ENCODE measurements at places on chromosomes 5 and 9.
A peak's percentile ranks its signal among the peaks of the same experiment; 100 is the strongest.

DNA sequence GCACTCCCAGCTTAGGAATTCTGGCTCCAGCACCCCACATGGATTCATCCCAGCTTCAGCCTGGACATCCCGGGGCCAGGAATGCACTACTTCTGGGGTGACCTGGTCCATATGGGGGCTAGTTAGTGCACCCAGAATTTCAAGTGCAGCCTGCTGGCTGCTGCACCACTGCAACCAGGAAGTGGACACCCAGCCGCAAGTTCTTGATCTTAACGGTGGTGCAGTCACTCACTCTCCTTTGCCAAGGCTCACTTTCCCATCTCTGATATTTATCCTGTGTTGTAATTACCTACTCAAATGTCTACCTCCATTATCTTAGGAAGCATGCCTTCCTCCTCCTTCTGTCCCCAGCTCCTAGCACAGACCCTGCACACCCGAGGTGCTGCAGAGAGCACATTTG is 26.2 kb upstream of the RAB14 start:
- no peak for DNase-seq

- no peak for DNase-seq
These were observed 2.0 kb upstream of the DOLPP1 start for GRCh38 chr9:129078691-129079503.

DNA sequence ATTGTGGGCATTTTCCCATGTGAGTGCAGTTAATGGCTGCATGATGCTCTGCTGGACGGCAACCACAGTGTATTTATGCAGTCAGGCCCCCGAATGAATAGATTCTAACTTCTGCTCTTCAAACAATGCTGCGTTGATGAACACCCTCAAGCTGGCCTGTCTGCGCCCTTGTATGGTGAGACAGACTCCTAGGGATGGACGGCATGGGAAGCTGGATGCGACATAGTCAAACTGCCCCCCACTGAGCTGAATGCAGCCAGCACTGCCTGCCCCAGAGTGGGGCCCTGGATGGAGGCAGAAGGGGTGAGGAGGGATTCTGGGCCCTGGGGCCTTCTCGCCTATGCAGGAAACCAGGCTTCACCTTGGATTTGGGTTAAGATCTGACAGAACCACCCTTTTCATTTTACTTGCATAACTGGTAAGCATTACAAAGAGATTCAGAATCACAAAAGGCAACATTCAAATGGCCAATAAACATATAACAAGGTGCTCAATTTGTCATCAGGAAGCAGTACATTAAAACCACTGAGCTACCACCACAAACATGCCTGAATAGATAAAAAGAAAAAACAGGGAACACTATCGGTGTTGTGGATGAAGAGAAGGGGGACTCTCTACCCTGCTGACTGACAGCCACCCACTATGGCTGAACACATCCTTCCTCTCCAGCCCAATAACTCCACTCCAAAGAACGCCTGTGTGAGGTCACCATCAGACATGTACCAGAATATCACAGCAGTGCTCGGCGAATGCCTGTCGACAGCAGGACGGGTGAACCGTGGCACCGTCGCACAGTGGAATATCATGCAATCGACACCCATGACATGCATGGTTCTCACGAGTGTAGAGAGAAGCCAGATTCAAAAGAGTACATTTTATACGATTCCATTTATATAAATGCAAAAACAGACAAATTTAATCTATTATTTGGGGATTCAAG is 79.1 kb downstream of the RAPGEF1 start:
- no peak for DNase-seq

- no peak for DNase-seq
These were observed 33.3 kb downstream of the FBXL7 start for GRCh38 chr5:15533129-15533893.

DNA sequence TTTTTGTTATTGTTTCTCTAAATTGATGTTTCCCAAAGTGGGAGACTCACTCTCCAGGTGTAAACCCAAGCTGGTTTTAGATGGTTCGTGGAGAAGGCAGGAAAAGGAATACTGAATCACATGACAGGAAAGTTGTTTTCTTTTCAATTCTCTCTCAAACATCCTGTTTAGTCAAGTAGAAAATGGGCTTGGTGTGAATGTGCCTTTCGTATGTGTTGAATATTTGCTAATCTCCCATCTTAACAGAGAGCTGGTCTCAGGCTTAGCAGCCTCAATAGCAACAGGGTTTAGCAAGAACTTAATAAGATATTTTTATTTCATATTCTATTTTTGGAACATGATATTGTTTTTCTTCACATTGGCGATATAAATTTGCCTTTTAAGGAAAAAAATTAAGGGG is 119.7 kb downstream of the INSYN2B start:
- no peak for DNase-seq

DNA sequence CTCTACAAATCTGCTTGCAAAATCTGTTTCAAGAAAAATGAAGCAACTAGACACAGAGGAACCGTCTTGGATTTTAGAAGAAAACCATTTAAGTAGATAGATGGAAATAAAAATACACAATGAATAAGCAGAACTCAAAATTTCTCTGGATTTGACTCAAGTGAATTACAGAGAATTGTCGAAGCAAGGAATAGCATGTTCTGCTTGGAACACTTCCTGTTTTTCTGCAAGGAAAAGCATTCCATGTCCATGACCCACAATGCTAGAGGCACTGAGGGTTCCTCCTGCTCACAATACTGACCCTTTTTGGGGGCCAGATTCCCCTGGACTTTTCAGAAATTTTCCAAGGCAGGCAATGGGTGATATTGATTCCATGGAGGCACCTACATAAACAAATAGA is 29.8 kb downstream of the PRUNE2 start:
- no peak for DNase-seq

- DNase-seq = no peak
These were observed 349.1 kb downstream of the TMEM232 start for GRCh38 chr5:110377361-110377760.

GRCh38 chr5:56106837-56107236 is 112.1 kb upstream of the IL6ST start:
- no peak for DNase-seq

- DNase-seq = no peak
These were observed 304.4 kb upstream of the SMC2 start for GRCh38 chr9:103789686-103790085.

DNA sequence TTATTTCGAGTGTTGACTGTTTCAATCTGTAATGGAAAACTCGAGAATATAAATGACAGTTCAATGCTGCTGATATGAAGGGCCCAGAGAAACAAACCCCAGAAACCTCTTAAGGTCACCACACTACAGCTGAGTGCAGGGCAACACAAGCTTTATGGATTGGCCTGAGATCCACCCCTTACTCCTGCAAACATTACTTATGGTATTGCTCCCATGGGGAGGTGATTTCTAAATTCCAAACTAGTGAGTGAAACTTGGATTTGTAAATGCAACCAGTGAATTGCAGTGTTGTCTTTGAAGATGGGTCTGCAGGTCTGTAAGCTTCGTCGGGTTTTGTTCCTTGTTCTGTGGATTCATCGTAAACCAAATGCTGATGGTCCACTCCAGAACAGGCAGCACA is 85.4 kb downstream of the NTRK2 start:
- DNase-seq = no peak

GRCh38 chr9:28600226-28600625 is 1026.9 kb upstream of the C9orf72 start:
- DNase-seq = no peak

GRCh38 chr9:94719878-94720277 is 6.6 kb upstream of the AOPEP start:
- no peak for DNase-seq

DNA sequence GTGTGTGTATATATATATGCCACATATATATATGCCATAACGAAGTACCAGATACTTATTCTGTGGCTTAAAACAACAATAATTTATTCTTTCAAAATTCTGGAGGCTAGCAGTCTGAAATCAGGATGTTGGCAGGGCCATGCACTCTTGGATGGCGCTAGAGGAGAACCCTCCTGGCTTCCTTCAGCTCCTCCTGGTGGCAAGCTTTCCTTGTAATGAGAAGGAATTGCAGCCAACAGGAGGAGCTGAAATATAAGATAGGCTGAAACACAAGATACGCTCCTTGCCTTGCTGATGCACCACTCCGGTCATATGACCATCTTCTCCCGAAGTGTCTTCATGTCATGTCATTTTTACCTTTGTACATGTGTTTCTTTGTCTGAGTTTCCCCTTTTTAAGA is 368.1 kb upstream of the CTNND2 start:
- no peak for DNase-seq

DNA sequence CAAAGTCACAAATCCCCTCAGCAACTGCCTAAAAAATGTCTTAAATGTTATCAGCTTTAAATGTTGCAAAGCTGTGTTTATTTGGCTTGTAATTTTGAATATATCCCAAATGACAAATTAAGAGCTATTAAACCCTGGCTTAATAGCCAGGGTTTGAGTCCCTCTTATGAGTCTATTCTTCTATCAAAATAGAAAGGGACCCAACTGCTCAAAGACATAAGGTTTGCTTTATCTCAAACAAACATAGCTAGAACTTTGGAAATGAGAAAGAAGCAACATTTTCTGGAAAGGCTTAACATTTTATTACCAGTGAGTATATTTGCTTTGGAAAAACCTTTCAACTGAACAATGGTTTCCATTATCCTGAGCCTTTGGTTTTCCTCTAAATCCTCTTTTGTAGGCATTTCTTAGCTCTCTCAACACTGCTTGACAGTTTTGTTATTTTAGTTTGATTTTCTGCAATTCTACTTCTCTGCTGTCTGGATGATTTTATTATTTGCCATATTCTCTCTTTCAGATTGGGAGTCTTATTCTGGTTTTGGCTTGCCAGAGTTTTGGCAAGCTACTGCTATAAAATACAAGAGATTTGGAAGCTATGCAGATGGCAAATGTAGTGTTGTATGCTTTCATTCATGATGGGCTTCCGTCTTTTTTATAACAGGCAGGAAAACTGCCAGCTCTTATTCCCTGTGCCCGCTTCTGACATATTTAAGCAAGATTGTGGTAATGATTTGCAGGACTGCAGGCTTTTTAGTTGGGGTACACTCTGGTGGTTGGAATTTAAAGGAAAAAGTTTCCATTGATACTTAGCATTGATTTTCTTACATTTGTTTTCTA is 734.9 kb downstream of the DTWD2 start:
- no peak for DNase-seq

- DNase-seq = no peak
These were observed 1378.7 kb upstream of the C9orf72 start for GRCh38 chr9:28951945-28952344.

GRCh38 chr9:123438821-123439220 is 82.8 kb downstream of the CRB2 start:
- no peak for DNase-seq

GRCh38 chr5:17118631-17119030 is 98.8 kb upstream of the BASP1 start:
- peak; percentile 71 for DNase-seq

GRCh38 chr9:81980568-81980967 is 8.0 kb upstream of the SPATA31D1 start:
- DNase-seq = no peak

DNA sequence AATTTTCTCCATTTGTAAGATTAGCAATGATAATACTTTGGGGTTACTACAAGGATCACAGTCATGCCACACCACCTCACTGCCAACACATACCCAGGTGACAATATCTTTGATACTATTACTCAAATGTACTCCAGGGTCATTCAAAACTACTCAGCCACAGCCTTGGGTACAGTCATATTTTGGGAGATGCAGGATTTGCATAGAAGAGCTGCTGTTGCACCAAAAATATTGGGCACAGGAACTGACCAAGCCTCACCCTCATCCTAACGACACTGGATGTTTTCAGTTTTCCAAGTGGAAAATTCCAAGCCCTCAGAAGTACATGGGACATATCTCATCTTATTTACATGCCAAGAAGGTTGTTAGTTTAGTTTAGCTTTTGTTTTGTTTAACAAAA is 120.9 kb upstream of the C6 start:
- no peak for DNase-seq

DNA sequence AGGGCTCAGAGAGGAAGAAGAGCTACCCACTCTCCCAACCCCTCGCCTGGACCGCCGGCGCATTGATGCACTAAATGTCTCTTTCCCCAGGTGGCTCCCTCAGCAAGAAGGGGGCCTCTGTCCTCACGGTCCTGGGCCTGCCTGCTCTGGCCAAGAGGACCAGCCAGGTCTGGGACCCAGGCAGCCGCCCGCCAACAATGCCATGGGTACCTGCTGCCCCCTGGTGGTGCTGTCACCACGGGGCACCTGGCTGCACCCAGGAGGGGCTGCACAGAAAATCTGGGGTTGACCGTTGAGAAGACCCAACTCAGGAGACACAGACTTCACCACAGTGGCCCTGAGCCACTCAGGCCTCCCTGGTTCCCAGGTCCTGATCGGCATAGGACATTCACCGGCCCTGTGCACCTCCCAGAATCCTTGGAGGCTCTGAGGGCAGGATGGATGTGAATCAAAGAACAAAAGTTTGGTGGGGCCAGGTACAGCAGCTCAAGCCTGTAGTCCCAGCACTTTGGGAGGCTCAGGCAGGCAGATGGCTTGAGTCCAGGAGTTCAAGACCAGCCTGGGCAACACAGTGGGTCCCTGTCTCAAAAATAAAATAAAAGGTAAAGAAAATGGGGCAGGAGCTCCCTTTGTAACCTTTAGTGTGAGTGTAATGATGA is 2.4 kb upstream of the VAV2 start:
- peak; percentile 81 for DNase-seq

GRCh38 chr9:92969516-92970466 is 22.5 kb downstream of the FGD3 start:
- DNase-seq = peak; percentile 56

DNA sequence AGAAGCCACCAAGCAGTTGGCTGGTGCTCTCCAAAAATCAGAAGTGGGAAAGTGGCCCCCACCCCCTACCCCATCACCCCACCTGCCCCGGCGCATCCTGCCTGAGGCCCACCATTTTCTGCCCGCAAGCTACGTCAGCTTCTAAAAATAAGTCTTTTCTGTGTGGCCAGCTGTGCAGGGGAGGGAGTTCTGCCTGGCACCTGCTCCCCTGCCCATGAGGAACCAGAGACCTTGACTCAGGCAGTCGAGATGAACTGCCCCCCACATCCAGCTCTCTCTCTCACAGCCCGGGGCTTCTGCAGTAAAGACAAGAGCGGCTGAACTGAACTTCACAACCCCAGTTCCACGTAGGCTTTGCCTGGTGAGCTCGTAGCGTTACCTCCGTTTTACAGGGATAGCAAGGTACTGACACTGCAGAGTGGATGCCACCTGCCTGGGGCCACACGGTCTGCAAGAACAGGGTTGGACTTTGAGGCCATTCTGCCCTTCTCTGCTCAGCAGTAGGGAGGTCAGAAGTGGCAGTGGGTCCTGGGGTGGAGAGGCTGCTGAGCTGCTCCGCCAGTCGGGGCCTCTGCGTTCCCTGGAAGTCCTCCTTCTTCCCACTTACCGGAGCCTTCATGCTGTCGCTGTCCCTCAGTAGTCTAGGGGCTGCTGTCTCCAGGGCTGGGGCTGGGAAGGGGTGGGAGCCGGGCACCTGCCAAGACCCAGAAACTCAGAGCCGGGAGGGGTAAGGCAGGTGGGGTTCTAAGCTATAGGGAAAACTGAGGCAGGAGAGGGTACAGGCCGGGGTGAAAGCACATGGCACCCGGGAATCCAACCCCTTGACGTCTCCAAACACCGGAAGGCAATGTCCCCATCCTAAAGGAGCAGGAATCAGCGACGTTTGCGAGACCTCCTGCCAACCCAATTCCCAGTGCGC is 781 bp downstream of the ST6GALNAC4 start:
- DNase-seq = no peak
